AG09319 (cell line): ENCODE measurements at places on chromosomes 16 and 17.

- DNase-seq, result no peak
Observed at GRCh38 chr17:72143245-72143644, 22.4 kb downstream of the SOX9 start.

DNA sequence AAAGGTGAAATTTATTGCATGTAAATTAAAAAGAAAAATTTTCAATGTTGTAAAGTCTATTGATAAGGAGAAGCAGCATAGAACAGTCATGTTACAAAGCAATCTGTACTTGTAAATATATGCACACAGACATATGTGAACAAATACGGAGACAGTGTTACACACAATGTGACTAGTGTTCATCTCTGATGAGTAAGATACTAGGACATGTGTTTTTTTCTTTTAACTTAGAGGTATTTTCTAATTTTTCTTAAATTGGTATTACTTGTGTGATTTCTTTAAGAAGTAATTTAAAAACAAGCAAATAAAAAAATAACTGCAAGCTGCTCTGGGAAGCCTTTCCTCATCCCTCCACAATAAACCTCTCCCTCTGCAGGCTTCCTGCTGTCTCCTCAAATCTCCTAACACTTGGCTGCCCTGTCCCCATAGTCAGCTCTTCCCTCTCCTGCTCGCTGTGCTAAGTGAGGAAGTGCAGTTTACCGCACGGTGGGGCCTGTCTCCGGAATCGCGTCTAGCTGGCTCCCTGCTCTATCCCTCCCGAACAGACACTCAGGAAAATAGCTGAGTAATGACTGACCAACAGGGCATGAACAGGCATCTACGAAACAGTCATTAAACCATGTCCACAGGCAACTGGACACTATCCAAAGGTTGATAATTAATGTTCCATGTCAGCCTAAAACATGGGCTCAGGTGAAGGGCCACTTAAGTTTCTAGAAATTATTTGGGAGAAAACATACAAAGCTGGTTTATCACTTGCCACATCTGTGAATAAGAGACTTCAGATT lies 35.9 kb downstream of the CMTM4 start:
- peak; percentile 39 for DNase-seq

DNA sequence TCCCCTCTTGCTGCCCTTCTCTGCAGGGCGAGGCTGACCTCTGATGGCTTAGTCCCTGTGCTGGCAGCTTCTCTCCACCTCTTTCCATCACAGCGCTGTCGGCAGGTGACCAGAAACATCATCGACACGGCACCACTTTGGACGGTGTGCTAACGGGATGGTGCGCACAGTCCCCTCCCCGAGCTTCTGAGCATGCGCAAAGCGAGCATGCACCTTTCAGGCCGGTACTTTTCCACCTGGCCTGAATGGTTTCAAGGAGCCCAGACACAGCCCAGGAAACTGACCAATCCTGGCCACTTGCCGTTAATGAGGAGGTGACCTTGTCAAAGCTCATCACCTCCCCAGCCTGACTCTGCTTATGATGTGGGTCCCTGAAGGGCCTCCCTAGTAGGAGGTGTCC lies 54.8 kb downstream of the MGAT5B start:
- DNase-seq, result no peak

DNA sequence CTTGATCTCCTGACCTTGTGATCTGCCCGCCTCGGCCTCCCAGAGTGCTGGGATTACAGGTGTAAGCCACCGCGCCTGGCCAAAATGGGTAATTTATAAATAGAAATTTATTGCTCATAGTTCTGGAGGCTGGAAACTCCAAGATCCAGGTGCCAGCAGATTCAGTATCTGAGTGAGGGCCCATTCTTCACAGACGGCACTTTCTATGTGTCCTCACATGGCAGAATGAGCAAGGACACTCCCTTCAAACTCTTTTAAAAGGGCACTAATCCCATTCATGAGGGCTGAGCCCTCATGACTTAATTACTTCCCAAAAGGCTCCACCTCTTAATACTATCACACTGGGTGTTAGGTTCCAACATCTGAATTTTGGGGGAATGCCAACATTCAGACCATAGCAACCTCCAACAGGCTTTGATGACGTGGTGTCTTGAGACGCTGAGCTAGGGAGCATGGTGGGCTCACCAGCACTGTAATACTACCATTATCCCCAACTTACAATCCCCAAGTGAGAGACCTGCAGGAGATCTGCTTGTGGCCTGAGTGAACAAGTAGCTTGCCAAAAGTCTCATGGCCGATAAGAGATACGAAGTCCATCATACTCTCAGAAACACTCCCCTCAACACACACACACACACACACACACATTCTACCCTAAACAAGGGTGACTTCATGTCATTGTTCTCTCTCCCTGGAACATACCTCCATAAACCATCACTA lies 8.5 kb downstream of the CMTM4 start:
- DNase-seq, result no peak

GRCh38 chr17:21252289-21252795 lies 868 bp downstream of the NATD1 start:
- no peak for DNase-seq

DNA sequence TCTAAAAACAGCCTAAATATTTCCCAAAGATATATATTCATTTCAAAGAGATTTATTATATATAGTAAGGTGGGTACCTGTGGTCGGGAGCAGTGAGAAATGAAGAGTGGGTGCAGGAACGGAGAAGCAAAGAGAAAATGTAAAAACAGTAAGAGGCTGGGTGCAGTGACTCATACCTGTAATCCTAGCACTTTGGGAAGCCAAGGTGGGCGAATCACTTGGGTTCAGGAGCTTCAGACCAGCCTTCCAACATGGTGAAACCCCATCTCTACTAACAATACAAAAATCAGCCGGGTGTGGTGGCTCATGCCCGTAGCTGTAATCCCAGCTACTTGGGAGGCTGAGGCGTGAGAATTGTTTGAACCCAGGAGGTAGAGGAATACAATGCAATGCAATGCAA lies 257.1 kb downstream of the BCAS3 start:
- no peak for DNase-seq

- DNase-seq, result peak; percentile 48
Observed at GRCh38 chr16:11129378-11129781, 126.6 kb downstream of the SOCS1 start.

- DNase-seq, result no peak
Observed at GRCh38 chr17:77445760-77446532, 305.2 kb downstream of the SEC14L1 start.

DNA sequence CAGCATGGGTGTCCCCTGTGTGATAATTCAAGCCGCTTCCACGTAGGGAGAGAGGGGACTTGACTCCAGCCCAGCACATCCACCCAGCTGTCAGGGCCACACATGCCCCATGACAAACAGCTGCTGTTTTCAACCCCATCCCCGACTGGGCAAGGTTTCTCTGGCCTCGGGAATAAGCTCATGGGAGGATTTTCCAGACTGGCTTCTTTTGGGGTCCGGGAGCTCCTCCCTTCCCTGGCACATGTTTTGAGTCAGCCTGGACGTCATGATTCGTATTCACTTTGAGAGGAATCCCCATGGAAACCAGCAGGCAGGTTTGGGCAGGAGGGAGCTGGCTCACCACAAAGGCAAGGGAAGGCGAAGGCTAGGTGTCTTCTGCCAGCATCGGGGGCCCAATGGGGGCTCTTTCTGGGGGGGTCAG lies 156.4 kb downstream of the CMIP start:
- DNase-seq, result no peak

- DNase-seq, result no peak
Observed at GRCh38 chr16:86243123-86243473, 267.2 kb upstream of the FOXF1 start.

DNA sequence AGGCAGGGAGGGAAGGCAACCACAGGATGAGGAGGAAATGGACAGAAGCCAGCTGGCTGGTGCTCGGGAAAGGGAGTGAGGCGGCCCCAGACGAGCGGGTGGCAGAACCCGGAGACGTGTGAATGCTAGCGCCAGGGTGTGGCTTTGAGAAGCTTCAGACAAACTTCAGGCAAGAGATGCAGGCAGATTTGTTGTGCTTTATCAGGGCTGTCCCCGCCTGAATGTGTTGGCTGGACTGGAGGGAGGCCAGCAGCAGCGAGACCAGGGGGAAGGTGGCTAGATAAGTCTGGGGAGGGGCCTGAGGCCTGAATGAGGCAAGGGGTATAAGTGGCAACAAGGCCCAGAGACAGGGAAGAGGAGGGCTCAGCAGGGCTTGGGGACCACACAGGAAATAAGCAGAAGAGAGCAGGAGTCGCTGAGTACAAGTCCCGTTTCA lies 22.0 kb downstream of the CAMKK1 start:
- DNase-seq, result no peak

DNA sequence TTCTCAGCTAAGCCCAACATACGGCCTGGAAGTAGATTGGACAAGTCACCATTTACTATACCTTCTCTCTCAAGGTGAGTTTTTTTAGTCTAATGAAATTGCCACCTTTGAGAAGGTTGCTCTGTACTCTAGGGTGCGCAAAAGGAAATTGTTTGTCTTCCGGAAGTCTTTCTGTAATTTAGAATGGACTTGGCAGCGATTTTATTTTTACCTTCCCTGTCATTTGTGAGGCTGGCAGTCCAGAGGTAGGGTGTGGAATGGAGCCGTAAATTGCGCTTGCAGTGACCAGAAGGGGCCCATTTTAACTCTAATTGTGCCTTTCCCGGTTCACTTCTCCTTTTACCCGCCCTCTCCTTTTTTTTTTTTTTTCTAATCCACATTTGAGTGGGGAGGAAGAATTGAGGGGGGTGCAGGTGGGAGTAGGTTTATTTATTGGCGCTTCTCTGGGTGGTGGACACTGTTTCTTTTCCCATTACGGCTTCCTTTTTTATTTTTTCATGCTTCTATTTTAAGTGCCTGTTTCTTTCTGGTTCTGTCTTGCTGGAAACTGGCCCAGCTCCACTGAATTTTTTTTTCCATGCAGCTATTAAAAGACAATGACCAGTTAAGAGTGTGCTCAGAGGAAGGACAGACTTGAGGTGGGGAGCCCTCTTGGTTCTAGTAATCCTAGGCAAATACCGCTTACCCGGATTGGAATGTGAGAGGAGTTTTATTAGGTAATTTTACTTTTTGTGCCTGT lies 89.7 kb upstream of the CLEC18A start:
- no peak for DNase-seq

DNA sequence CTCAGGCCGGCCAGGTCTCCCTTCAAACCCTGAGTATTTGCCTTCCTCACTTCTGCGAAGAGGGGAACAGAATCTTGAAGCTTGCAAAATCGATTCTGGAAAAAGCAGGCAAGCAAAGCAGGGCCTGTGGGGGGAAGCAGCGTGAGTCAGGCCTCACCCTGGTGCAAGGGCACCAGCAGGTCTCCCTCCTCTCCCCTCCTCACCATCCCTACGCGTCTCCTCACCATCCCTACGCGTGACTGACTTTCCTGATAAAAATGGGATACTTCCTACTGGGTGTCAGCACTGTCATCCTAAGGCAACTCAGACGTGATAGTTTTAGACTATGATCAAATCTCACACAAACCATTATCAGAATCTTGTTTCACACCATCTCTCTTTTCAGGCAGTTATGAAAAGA lies 12.1 kb downstream of the CMTM3 start:
- DNase-seq, result no peak

GRCh38 chr17:67399676-67400075 lies 22.6 kb downstream of the PITPNC1 start:
- DNase-seq, result no peak

GRCh38 chr16:9102943-9103342 lies 11.5 kb downstream of the HAPSTR1 start:
- no peak for DNase-seq

DNA sequence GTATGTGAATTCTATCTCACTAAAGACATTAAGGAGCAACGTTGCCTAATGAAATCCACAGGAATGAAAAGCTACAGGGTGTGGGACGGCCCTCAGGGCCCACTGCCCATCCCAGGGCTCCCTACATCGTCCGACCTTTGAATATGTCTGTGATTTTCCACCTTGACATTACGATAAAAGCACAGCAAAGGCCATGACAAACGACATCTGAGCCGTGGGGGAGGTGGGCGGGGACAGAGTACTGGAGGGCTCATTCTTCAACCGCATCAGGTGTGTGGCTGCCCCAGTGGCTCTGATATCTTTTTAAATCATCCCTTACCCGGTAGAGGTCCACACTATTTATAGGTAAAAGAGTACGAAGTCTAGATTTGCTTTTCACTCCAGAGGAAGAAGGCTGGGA lies 35.1 kb downstream of the LMF1 start:
- no peak for DNase-seq

DNA sequence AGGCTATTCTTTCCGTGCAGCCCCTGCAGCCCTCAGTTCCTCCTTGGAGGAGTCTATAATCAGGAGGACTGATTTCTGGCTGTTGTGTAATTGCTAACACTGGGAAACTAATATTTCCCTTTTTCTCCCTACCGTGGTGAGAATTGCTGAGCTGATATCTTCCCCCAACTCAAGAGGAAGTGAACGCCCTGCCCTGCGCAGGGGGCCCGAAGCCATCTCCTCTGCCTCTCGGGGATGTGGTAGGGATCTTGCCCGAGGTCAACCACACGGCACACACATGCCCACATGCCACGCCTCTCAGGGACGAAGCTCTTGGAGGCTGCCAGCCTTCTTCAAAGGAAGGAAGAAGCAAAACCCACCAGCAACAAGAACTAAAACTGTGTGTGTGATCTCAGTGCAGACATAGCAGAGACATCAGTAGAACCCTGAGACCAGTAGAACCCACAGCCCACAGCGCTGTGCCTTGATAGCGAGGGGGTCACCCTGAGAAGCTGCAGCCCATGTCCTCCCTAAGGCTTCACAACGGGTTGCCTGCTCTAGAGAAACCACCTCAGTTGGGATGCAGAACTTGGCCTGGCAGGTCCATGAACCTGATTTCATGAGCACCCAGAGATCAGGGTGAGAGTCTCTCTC lies 8.9 kb upstream of the ULK2 start:
- DNase-seq, result no peak

DNA sequence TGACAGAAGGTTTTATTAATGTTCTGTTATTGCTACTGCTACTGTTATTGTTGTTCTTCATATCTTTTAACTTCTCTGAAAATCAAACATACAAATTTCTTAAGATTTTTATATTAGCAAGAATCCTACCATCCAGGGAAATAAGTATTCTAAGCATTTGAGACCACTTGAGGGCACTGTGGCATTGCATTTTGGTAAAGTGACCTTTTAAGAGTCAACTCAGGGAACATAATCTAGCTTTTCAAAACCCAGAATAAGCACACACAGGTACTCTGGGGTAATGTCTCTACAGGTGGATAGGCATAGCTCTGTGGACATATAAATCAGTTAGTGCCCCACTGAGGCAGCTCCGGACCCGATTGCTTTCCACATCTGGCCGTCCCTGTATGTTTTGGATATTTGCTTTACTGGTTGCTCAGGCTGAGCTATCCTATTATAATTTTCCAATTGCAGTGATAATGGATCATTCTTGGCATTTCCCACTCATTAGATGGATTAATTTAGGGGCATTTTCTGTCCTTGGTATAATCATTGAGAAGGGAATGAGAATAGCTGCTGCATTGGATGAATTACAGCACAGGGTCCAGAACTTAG lies 1425.1 kb upstream of the CDH8 start:
- peak; percentile 10 for DNase-seq

- DNase-seq, result no peak
Observed at GRCh38 chr17:6084311-6085161, 14.4 kb downstream of the WSCD1 start.

- no peak for DNase-seq
Observed at GRCh38 chr16:4277987-4278513, 5.2 kb upstream of the TFAP4 start.
